ENCODE measurements at places on chromosomes 2 and 18. TPM values are rescaled to one million over a fixed set of nuclear protein-coding genes. Genes with fewer than 3 reads are reported as not detected.

DNA sequence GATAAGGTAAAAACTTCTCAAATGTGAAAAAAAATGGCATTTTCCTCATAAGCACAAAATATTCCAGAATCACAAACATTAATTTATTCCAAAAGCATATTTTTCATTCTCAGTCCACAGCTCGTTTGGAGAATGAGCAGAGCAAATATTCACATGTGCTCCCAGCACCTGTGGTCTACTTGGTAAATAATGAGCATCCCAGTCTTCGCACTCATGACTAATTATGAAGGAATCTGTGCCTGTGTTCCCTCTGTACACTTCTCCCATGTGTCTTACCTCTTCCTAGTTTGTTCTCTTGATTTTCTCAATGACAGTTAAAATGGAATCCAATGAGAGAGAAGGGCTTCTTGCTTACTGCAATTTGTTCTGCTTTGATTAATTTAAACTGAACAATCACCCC lies 671.0 kb upstream of the SOX11 start:
- DNase-seq: no peak

GRCh38 chr2:176074919-176075425 lies 8.8 kb downstream of the EVX2 start:
- no peak for DNase-seq

DNA sequence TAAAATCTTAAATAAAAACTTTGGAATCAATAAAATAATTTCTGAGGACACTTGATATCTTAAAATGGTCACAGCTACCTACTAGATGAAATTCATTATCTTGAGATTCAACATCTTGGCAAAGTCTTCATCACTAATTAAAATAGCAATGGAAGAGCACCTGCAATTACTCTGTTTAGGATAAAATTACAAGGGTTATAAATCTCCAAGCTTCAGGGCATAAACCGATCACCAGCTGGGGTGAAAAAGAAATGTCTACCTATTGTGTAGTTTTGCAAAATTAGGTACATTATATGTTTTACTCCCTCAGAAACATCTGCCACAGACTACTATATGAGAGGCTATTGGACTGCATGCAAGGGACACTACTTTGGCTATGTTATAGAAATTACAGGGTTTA lies 327.1 kb downstream of the CCDC178 start:
- no peak for DNase-seq

GRCh38 chr2:70471129-70471528 lies 82.5 kb downstream of the TGFA start:
- DNase-seq: no peak

Gene FBXO36
- polyA plus RNA-seq: 3.2 TPM

Gene KLHL29
- 3.0 TPM for polyA plus RNA-seq
